ENCODE measurements at places on chromosomes 6 and 20.

- DNase-seq, result no peak
Measured at GRCh38 chr6:73047801-73048200, 177.5 kb downstream of the KHDC1L start.

DNA sequence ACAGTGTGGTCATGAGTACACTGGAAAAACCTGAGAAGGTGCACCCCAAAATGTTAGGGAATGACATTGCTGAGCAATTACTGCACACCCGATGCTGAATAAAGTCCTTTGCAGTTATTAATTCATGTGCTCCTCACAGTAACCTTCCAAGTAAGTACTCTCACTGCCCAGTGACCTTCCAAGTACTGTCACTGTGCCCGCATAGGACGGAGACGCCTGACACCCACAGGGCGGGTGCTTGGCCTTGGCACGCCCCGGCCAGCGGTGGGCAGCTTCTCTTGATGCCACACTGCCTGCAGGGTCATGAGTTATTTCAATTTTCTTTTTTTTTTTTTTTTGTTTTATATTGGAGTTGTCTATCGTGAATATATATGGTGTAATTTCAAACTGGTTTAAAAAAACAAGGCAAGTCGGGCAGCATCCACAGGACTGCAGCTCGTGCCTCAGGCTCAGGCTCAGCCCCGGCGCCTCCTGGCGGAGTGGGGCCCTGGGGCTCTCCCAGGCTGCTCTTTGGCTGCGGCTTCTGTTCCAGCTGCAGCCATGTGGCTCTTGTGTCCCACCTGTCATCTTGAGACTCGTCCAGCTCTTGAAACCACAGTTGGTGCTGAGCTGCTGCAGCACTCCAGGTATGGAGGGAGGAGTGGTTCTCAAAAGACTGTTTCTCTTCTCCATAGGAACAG, 27.0 kb downstream of the PNLDC1 start:
- DNase-seq, result no peak

- DNase-seq, result no peak
Measured at GRCh38 chr6:305371-306206, 13.3 kb downstream of the DUSP22 start.

DNA sequence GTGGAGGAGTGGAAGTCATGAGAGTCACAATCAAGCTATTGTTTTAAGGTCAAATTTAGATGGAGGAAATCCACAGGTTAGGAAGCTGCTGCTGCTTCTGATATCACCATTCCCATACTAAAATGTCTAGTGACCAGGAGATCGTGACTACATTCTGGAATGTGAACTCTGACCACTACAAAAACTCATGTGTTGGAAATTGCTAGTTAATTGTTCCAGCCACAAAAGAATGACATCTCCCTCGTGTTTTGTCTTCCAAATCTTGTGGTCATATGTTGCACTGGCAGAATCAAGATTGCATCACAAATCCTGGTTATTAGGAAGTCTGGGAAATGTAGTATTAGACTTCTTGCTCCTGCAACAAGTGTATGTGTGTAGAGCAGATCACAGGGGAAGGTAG, 441.9 kb downstream of the CD109 start:
- DNase-seq, result no peak

DNA sequence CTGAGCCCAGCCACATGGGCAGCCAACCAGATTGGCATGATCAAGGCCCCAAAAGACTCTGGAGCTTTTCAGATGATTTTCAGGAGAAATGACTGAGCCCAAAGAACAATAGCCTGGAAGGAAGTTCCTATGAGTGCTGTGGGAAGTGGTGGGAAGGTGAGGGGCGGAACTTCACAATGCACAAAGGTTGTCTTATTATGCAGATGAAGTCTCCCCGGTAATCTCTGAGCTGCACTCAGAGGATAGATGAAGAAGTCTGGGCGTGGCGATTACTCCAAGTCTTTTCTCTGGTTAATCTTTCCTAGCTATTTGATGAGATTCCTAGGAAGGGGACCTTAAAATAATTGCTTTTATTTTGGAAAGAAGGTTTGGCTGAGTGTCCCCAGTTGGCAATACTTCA, 36.9 kb downstream of the LBP start:
- DNase-seq, result no peak

GRCh38 chr6:111767752-111768430, 105.4 kb downstream of the FYN start:
- DNase-seq, result no peak

DNA sequence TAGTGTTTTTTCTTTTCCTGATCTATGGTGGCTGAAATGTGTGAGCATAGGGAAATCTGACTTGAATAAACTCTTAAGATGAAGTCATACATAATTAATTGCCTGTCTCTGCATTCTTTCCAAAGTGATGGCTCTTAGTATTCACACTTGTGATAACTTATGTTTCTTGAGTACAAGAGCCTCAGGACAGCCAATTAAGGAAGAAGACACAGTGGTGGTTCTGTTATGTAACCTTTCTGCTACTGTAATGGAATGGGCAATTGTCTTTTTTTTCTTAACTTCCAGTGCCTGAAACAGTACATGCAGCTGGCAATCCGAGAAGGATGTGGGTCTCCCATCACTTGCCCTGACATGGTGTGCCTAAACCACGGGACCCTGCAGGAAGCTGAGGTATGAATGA, 40.1 kb downstream of the RNF144B start:
- DNase-seq, result no peak

- no peak for DNase-seq
Measured at GRCh38 chr6:73308712-73309534, 45.2 kb downstream of the DPPA5 start.

DNA sequence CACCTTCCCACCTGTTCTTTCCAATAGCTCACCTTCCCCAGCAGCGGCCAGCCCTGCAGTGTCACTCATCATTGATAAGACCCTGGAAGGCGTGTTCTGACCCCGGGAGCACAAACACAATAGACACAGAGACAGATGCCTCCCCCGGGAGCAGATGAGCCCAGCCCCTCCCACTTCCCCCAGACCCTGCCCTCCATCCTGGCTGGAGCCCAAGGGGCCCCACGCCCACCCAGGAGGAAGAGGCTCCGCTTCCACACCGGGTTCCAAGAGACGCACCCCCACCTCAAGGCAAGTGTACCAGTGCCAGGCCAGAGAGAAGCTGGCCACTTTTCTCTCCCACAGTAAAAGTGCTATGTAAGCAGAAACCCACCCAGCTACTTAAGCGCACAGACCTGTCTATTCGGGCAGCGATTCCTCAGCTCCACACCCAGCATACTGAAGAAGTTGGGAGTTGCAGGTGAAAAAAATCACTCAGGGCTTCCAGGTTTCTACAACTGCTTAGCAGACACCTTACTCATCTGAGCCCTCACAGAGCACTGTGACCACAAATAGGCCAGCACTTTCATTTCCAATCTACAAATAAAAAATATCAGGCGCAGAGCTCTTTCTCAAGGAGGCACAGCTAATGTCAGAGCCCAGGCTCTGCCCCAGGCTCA, 93.4 kb upstream of the NXT1 start:
- DNase-seq, result no peak

GRCh38 chr6:100899202-100899601, 18.1 kb upstream of the ASCC3 start:
- DNase-seq, result no peak

Measured in dorsolateral prefrontal cortex (tissue), 122 donors.